ENCODE measurements at places on chromosomes 16 and 17. TPM values are rescaled to one million over a fixed set of nuclear protein-coding genes. Genes with fewer than 3 reads are reported as not detected.

- DNase-seq, result no peak
Observed at GRCh38 chr17:2368359-2368758, 31.1 kb downstream of the SGSM2 start.

OR3A2 gene
- not detected for total RNA-seq

DNA sequence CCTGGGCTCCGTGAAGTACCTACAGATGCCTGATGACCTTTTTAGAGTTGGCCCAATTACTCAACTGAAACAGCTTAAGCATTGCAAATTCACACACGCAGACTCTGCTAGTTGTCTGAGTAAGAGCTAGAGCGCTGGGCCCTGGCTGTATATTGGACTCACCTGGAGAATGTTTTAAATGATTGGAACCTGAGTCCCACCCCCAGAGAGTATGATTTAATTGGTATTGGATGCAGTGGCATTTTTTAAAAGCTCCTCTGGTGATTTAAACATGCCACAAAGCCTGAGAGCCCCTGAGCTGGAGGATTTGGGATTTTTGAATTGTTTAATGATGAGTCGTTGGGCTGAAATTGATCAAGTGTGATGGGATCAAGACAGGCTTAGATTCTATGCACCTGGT, 143.9 kb upstream of the SDK2 start:
- DNase-seq, result no peak

- DNase-seq, result no peak
Observed at GRCh38 chr17:74882517-74883240, 9.9 kb upstream of the FDXR start.

ARL5C gene
- total RNA-seq, result not detected

DNA sequence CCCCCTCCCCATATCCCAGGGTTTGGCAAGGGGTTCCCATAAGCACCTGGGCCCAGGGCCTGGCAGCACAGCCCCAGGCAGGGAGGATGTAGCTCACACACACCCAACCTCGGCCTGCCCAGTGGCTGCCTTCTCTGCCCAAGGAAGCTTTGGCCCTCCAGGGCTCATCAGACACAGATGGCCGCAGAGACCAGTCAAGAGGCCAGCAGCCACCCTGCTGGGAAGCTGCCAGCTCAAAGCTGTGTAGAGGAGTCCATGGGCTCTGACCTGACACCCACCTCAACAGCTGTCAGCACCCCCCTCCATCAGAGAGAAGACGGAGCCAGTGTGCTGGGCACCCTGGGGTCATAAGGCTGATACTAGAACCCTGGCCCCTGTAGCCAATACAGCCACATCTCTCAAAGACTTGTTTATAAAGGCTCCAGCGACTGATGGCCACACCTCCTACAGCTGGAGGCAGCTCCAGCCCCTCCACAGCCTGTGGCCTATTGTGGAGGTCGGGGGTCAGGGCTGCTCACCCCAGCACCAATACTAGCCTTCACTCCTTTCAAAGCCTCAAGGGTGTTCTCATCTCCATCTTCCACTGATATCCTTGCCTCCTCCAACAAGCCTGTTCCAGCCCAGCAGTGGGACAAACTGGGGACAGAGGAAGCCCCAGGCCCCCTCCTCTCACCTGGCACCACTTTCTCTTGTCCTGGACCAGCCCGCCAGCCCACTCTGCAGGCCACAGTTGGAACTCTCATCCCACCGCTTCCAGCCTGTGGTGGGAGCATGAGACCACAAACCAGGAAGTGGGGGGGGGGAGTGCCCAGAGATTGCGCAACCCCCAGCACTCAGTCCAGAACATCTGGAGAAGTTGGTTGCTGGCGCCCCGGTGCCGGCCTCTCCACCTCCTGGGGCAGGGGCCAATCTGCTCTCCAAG, 2.2 kb upstream of the MPG start:
- DNase-seq, result no peak

DNA sequence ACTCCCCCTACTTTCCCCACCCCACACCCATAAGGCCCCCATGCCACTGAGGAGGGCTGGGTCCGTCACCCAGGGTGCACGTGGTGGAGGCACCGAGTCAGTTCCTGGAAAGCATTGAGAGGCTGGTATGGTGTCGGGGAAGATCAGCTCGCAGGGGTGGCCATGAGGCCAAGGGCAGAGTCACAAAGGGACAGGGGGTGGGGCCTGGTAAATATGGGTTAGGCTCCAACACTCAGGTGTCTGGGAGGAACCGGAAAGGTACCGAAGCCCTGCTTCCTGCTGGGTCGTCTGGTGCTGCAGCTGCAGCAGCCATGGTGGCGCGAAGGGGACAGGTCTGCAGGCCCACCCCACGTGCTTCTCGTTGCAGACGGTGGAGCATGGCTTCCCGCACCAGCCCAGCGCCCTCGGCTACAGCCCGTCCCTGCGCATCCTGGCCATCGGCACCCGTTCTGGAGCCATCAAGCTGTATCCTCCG, 30.2 kb downstream of the LLGL2 start:
- DNase-seq, result no peak

INCA1 gene
- not detected for total RNA-seq

SLC6A2 gene
- not detected for total RNA-seq

DNA sequence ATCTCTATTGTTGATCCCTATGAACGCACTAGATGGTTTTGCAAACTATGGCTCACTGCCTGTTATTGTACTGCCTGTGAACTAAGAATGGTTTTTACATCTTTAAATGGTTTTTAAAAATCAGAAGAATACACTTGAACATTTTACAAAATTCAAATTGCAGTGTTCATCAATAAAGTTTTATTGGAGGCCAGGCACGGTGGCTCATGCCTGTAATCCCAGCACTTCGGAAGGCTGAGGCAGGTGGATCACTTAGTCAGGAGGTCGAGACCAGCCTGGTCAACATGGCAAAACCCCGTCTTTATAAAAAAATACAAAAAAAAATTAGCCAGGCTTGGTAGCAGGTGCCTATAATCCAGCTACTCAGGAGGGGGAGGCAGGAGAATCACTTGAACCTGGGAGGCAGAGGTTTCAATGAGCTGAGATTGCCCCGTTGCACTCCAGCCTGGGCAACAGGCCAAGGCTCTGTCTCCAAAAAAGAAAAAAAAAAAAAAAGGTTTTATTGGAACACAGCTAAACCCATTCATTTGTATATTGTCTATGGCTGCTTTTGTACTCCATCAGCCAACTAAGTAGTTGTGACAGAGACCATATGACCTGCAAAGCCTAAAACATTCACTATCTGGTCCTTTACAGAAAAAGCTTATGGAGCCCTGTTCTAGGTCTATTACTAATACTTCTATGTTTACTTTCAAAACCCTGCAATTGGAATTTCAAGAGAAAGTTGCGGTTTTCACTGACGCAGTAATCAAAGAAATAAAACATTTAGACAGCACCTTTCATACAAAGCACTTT, 18.9 kb downstream of the IKZF3 start:
- DNase-seq, result no peak

- no peak for DNase-seq
Observed at GRCh38 chr16:17471719-17472461, 1.1 kb upstream of the XYLT1 start.

GRCh38 chr17:48597778-48598631, 4.4 kb upstream of the HOXB5 start:
- DNase-seq, result no peak

DNA sequence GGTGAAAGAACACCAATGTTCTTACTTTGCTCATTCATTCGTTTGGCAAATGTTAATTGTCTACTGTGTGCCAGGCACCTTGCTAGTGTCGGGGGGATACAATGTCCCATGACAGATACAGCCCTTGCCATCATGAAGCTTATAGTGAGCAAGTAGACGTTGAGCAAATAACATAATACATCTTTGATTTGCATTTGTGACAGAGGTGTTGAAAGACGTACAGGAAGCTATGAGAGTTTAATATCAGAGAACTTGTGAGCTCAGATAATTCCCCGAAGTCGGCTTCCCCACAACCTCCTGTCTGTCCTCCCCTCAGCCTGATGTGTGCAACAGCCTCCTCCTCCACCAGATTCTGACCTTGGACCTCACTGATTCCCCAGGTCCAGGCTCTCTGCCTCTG, 138.0 kb upstream of the SDK2 start:
- no peak for DNase-seq

CLCN7 gene
- total RNA-seq, result 57.3 TPM

DNA sequence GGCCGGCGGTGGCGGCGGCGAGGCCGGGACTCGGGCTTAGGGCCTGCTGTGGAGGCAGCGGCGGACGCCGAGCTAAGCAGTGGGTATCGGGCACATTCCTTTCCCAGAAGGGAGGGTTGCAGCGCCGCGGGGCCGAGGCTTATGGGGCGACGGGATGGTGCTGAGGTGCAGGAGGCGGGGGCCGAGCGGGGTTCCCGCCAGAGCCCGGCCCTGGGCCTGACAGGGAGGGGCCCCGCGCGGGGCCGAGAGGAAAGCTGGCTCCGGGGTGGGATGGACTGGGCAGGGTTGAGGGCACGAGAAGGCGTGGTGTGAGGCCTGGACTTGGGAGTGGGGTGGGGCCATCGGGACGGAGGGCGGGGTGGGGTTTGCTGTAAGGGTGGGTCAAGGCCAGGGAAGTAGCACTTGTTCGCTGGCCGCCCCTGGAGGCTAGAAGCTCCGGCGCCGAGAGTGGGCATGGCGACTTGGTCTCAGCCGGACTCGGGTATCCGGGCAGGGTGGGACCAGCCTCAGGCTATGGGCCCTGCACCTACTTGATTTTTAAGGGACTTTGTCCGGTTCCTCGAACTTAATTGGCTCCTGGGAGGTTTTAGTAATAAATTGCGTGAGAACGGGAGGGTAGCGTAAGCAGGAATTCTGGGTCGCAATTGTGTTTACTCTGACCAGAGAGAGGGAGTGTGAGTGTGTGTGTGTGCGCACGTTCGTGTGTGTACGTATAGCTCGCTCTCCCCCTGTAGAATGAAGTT, 396 bp downstream of the NFE2L1 start:
- no peak for DNase-seq

- DNase-seq, result no peak
Observed at GRCh38 chr16:4675864-4676786, 17.2 kb upstream of the NUDT16L1 start.

DNA sequence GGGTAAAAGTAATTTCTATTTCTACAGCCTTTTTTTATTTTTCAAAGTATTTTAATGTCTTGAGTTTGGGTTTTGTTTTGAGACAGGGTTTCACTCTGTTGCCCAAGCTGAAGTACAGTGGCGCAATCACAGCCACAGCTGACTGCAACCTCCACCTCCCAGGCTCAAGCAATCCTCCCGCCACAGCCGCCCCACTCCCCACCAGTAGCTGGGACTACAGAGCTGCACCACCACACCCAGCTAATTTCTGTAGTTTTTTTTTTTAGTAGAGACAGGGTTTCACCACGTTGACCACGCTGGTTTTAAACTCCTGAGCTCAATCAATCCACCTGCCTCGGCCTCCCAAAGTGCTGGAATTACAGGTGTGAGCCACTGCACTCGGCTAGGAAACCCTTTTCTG, 44.0 kb downstream of the TUBD1 start:
- DNase-seq, result no peak

- DNase-seq, result no peak
Observed at GRCh38 chr16:13926464-13926863, 6.5 kb downstream of the ERCC4 start.

DNA sequence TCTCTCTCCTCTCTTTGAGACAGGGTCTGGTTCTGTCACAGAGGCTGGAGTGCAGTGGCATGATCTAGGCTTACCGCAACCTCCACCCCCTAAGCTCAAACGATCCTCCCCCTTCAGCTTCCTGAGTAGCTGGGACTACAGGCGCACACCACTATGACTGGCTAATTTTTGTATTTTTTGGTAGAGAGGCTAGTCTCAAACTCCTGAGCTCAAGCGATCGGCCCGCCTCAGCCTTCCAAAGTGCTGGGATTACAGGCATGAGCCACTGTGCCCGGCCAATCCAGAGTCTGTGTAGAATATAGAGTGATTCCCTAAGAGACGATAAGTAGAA, 65.8 kb upstream of the RPH3AL start:
- no peak for DNase-seq

DNA sequence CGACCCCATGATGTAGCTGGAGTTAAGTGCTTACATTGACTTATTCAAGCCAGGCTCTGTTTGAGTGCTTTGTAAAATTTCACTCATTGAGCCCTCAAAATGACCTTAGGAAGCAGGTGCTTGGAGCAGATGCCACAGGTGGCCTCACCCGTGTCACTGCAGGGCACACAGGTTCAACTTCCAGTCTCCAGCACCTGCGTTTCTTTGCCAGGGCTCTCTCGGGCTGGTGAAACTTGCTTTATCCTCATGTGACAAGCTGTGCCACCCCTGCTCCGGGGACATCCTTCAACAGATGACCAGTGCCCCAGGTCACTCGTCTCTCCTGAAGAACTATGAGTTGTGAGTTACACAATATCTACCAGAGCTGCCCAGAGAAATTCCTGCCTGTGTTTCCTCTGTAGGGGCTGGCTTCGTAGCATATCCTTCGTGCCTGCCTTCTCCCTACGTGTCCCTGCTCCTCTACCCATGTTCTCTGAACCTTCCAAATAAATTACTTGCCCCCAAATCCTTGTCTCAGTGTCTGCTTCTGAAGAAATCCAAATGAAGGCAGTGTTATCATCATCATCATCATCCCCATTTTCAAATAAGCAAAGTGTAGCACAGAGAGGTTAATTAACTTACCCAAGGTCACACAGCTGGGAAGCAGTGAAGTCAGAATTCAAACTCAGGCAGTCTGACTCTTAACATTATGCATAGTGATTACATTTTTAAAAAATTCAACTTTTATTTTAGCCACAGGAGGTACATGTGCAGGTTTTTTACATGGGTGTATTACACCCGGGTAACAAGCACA, 352.5 kb downstream of the NPIPA8 start:
- DNase-seq, result no peak

FOXL1 gene
- 11.6 TPM for total RNA-seq

- no peak for DNase-seq
Observed at GRCh38 chr17:30000001-30000754, 58.7 kb downstream of the EFCAB5 start.

ZFHX3 gene
- total RNA-seq, result 7.2 TPM

DNA sequence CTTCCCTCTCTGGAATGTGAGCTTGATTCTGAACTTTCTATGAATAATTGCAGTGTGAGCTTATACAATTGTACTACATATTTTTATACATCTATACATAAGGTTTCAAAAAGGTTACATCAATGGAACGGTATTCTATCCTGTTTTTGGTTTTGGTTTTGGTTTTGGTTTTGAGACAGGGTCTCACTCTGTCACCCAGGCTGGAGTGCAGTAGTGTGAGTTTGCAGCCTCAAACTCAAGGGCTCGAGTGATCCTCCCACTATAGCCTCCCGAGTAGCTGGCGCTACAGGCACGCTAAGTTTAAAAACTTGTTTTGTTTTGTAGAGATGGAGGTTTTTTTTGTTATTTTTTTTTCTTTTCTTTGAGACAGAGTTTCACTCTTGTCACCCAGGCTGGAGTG, 1.1 kb downstream of the CTRB1 start:
- no peak for DNase-seq
